Activated T-helper 17 cell treated with anti-CD3 and anti-CD28 coated beads, Interleukin-2, amount 50 U/mL, for 72 hours (primary cell): ENCODE measurements at places on chromosomes 16 and 17.

- ATAC-seq = peak; percentile 5
Observed at GRCh38 chr16:4626396-4626795, 1.8 kb downstream of the MGRN1 start.

GRCh38 chr16:67987460-67988160 is 7.3 kb upstream of the DPEP3 start:
- no peak for ATAC-seq

DNA sequence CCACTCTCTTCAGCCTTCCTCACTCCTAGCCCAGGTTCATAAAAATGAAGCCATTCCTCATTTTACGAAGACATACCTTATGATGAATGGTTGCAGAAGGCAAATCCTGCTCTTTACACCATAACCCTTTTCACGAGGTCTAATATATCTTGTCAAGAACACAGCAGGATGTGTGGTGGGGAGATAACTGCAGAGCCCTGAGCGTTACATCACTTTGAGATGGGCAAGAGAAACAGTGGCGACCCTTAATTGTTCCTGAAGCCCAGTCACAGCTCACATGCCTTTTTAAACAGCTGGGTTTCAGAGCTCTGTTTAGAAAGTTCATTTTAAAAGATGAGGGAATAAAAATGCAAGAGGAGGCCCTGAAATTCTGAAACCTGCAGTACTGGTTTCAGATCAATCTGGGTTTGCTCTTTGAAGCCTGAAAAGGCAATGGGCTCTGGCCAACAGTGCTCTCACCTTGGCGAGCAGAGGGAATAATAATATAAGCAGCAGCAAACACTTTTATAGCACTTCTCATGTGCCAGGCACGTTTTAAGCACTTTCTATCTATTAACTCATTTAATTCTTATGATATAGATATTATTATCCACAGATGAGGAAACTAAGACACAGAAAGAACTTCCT is 2.9 kb downstream of the FAM117A start:
- ATAC-seq = no peak

DNA sequence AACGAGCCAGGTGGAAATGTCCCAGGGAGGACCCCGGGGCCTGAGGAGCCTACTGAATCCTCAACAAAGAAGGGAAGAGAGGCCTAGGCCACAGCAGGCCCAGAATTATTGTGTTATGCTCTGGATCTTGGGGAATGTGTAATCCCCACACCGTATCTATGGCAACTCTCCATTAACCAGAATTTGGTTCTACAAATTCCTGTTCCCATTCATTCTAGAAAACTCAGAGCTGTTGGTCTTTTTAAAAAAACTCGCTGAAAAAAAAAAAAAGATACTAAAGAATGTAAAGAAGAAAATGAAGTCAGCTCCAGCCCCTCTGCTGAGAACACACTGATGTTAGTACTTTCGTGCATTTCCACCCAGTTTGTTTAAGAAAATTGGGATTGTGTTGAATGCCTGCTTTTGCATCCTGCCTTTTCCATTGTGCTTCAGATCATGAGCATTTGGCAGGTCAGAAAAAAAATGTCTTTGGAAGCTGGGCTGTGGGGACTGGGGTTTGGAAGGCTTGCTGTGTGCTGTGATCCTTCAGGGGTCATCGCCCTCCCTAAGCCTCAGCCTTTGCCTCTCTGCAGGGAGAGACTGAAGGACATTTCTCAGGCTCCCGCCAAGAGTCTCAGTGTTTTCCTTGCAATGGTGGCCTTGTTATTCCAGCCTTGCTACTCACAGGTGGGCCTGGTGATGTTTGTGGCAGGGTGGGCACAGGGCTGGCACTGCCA is 69.5 kb downstream of the SREBF1 start:
- ATAC-seq = no peak

DNA sequence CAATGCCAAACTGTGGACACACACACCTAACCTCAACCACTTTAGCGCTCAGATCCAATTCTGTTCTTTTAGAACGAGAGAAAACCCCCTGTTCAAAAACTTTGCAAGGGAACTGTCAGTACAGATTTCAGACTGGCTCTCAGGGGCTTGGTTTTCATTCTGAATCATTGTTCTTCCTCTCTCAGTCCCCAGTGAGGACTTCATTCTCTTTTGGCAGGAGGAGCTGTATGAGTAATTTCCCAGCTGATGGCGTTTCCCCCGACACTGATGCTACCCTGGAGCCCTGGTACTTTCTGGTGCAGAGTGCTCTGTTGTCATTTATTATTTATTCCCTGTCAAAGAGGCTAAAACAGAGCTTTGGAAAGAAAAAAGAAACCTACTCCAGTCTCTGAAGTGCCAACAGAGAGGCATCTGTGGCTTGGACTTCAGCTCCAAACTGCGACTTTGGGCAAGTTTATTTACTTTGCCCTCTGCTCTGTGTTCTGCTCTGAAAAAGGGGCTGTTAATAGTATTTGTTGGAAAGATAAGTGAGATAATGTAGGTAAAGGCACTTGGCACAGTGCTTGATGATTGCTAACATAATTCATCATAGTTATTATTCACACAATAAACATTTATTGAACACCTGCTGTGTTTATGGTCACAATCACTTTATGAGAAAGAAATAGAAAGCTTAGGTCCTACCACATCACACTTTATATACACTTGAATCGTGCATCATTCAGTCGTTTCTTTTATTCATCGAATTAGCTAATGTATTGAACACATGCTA is 28.3 kb downstream of the ETV4 start:
- peak; percentile 83 for ATAC-seq

GRCh38 chr16:48561960-48562393 is 48.0 kb downstream of the N4BP1 start:
- ATAC-seq = no peak

GRCh38 chr17:76268015-76268749 is 3.0 kb downstream of the UBALD2 start:
- ATAC-seq = peak; percentile 19

GRCh38 chr17:41190328-41190727 is 641 bp downstream of the KRTAP9-1 start:
- ATAC-seq = no peak

DNA sequence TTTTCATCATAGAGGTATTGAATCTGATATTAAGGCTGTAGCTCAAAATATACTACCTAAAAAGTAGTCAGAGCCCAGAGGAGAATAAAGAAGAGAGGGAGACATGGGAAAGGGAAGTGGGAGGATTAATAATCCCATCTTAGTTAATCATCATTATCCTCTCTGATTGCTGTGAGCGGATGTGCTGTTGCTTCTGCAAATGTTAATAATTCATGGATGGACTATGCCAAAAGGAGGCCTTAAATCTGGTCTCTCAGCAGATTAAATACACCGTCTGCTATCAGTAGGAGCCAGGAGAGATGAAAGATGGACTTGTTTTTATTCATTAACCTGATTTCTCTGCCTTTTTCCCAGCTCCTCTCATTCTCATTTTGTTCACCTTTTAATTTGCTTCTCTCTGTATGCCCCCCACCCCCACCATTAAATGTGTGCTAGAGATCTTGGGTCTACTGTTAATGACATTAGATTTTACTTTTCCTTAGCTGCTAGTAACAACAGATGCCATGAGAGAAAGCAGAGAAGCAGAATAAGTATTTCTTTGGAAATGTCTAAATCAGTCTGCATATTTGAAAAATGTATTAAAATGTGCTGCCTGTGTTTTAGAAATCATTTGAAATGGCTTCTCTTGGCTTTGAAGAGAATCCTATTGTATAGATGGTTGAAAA is 44.2 kb downstream of the NUP93 start:
- no peak for ATAC-seq

GRCh38 chr16:66476328-66477027 is 49.4 kb downstream of the BEAN1 start:
- ATAC-seq = peak; percentile 44

DNA sequence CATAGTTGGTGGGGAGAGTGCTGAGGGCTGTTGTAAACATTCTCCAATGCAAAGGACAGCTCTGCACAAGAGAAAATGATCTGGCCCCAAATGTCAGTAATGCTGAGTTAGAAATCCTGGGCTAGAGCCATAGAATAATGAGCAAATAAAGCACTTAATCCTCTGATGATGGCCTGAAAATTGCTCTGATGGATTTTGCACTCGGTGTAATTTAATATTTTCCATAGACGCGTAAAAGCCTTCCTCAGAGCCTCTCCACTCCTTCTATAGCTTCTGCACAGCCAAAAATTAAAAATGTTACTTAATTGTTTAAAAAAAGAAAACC is 23.7 kb downstream of the FAM20A start:
- no peak for ATAC-seq

GRCh38 chr16:27174007-27174406 is 29.3 kb upstream of the KDM8 start:
- peak; percentile 42 for ATAC-seq

GRCh38 chr17:56939869-56940484 is 20.9 kb downstream of the COIL start:
- peak; percentile 43 for ATAC-seq

DNA sequence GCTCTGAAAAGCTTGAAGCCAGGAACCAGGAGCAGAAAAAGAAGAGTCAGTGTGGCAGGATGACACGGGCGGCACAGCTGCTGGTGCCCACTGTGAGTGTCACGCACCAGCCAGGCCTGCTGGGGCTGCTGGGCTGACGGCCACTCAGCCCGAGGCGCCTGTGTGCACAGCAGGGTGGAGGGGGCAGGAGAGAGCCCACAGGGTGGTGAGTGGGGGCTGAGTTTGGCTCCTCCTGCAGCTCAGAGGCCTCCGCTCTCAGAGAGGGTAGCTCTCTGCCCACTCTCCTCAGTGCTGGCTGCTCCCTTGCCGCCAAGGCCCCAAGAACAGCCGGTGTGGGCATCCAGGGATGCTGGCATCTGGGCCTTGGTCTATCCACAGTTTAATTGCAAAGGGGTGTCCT is 59.6 kb downstream of the GSG1L start:
- ATAC-seq = no peak

DNA sequence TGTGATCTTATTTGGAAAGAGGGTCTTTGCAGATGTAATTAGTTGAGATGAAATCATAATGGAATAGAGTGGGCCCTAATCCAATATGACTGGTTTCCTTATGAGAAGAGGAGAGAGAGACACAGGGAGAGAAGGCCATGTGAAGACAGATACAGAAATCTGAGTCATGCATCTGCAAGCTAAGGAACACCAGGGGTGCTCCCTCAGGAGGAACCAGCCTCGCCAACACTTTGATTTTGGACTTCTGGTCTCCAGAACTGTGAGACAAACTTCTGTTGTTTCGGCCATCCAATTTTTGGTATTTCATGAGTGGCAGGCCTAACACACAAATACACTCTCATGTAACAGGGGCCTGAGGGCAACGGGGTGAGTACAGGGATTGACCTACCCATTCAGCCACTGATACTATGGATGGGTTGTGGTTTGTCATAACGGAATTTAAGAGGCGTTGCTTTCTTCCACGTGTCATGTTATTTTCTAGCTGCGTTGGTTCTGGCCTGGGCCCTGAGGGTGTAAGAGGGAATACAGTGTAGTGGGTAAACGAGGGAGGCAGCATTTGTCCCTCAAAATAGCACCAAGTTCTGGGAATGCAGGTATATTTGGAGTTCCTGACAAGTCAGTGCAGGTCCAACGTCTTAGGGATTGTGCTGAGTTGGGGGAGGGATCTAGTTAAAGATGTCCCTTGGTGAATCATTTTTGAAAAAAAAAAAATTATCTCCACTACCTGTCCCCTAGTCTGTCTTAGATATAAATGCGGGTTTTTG is 17.7 kb downstream of the PLCG2 start:
- ATAC-seq = no peak

GRCh38 chr16:56866955-56867830 is 2.2 kb downstream of the SLC12A3 start:
- no peak for ATAC-seq

DNA sequence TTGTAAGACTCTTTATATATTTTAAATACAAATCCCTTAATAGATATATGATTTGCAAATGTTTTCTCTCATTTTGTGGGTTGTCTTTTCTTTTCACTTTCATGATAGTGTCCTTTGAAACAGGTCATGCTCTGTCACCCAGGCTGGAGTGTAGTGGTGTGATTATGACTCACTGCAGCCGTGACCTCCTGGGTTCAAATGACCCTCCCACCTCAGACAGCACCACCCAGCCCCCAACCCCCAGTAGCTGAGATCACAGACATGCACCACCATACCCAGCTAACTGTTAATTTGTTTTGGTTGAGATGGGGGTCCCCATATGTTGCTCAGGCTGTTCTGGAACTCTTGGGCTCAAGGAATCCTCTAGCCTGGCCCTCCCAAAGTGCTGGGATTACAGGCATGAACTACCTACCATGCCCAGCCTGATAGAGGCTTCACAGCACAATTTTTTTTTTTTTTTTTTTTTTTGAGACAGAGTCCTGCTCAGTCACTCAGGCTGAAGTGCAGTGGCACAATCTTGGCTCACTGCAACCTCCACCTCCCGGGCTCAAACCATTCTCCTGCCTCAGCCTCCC is 18.5 kb upstream of the TMIGD1 start:
- ATAC-seq = no peak

DNA sequence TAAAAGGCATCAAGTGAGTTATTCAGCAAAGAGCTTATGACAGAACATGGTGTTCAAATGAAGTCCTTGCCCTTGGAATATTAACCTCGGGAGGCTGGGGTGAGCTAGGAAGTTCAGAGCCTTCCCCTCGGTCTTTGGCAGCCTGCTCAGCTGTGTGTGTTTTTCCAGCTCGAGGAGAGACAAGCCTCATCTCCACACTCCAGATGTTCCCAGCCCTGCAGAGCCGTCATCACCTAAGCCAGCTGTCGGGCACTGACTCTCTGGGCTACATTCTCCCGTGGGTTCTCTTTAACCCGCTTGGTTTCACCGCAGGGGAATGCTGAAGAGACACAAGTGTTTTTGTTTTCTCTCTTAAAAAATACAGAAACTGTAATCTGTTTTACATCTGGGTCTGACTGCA is 47.1 kb downstream of the IRX3 start:
- no peak for ATAC-seq

DNA sequence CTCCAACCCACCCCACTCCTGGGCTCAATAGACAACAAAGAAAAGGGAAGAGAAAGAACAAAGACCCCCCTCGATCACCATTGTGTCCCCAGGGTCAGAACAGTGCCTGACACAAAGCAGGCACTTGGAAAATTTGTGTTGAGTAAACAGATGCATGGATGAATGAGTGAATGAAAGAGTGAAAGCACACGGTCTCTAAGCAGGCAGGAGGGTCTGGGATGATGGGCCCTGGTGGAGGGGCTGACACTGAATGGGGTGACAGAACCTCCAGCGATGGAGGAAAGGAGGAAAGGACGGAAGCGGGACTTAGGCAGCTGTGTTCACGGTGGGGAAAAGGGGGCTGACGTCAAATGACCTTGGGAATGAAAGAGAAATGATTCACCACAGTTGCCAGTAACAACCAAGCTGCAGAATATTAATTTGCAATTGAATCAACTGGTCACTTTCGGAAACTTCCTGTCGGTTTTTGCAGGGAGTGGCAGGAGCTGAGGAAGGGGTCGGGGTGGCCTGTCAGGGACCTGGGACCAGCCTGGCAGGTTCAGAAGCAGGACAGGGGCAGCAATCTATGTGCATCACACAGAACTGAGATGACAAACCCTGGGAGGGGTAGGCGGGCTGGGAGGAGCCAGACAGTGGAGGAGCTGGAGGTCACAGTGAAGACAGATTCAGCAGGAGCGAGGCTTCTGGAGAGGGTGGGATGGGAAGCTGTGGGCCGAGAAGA is 6.7 kb upstream of the GAST start:
- no peak for ATAC-seq

- ATAC-seq = no peak
Observed at GRCh38 chr16:47359478-47359877, 101.4 kb downstream of the ITFG1 start.
